ENCODE measurements at places on chromosomes 12 and 14. TPM values are rescaled to one million over a fixed set of nuclear protein-coding genes. Genes with fewer than 3 reads are reported as not detected.

The AGAP2 gene
- not detected for total RNA-seq

The ACSS3 gene
- total RNA-seq, result 3.4 TPM

The TPH2 gene
- not detected for total RNA-seq

The NPAS3 gene
- 0.07 TPM for total RNA-seq

The LRRIQ1 gene
- total RNA-seq, result 0.92 TPM

The ACSM4 gene
- total RNA-seq, result not detected

The VRTN gene
- total RNA-seq, result not detected

The GPD1 gene
- 0.07 TPM for total RNA-seq

The CLEC4A gene
- not detected for total RNA-seq

The NUAK1 gene
- 15.6 TPM for total RNA-seq

The KLRB1 gene
- total RNA-seq, result not detected

The CLEC2A gene
- total RNA-seq, result not detected

The CAPZA3 gene
- not detected for total RNA-seq

The TAS2R30 gene
- total RNA-seq, result 0.07 TPM

The ADAMTS20 gene
- total RNA-seq, result under 0.01 TPM

The GAPDH gene
- total RNA-seq, result 6,260 TPM

The DTD2 gene
- total RNA-seq, result 18.6 TPM

The CLEC2D gene
- total RNA-seq, result 1.7 TPM

The FRMD6 gene
- total RNA-seq, result 110 TPM

The C3AR1 gene
- total RNA-seq, result 0.22 TPM

The SLC38A6 gene
- 15.6 TPM for total RNA-seq

The SLIRP gene
- total RNA-seq, result 491 TPM

The PITPNM2 gene
- 4.1 TPM for total RNA-seq

The ADGRD1 gene
- not detected for total RNA-seq

The PLEKHD1 gene
- total RNA-seq, result 0.07 TPM

The LRIG3 gene
- total RNA-seq, result 25.5 TPM

The CLEC1B gene
- total RNA-seq, result not detected

The NTS gene
- total RNA-seq, result 0.51 TPM

The PPP1R36 gene
- 0.12 TPM for total RNA-seq

The RNASE7 gene
- total RNA-seq, result 0.86 TPM

The RTL1 gene
- total RNA-seq, result not detected

The CD27 gene
- not detected for total RNA-seq

The AKAP5 gene
- total RNA-seq, result 2.2 TPM

The TEAD4 gene
- 48.8 TPM for total RNA-seq

The ADCY4 gene
- total RNA-seq, result 8.0 TPM

The E2F7 gene
- 20.5 TPM for total RNA-seq

The ESPL1 gene
- 40.1 TPM for total RNA-seq

The OR4N5 gene
- not detected for total RNA-seq

The ST8SIA1 gene
- 1.0 TPM for total RNA-seq

The IL25 gene
- total RNA-seq, result not detected

The MORN3 gene
- total RNA-seq, result not detected

The TAS2R31 gene
- not detected for total RNA-seq

The RNF212B gene
- not detected for total RNA-seq

The TMPRSS12 gene
- total RNA-seq, result not detected

The LMNTD1 gene
- not detected for total RNA-seq

The FLVCR2 gene
- 0.75 TPM for total RNA-seq

The FOXN4 gene
- not detected for total RNA-seq

The TTC9 gene
- total RNA-seq, result 24.8 TPM

The SERPINA10 gene
- not detected for total RNA-seq

The KRT77 gene
- total RNA-seq, result not detected

The LMO3 gene
- total RNA-seq, result not detected

The CCDC77 gene
- 9.5 TPM for total RNA-seq

The LRR1 gene
- total RNA-seq, result 22.7 TPM

The ARHGAP9 gene
- 1.2 TPM for total RNA-seq

The SMOC1 gene
- total RNA-seq, result 1.3 TPM

The DEPDC4 gene
- total RNA-seq, result 1.0 TPM
